ENCODE measurements at places on chromosomes 4 and X. TPM values are rescaled to one million over a fixed set of nuclear protein-coding genes. Genes with fewer than 3 reads are reported as not detected.

The SLC7A11 gene
- 34.4 TPM for total RNA-seq

The SSX7 gene
- total RNA-seq: not detected

The GCNA gene
- total RNA-seq: 3.0 TPM

The HHIP gene
- total RNA-seq: 0.59 TPM

The F8A3 gene
- total RNA-seq: 0.78 TPM

The FAM53A gene
- 1.4 TPM for total RNA-seq

The NMU gene
- not detected for total RNA-seq

The GLOD5 gene
- total RNA-seq: not detected

The INTS6L gene
- 15.4 TPM for total RNA-seq

The NPNT gene
- total RNA-seq: 0.30 TPM

The PIM2 gene
- 9.5 TPM for total RNA-seq

The IL9R gene
- not detected for total RNA-seq

Data from smooth muscle cell of the umbilical artery (primary cell).